Camera-type eye (tissue), 1 donor: ENCODE measurements at places on chromosomes 3 and 15. TPM values are rescaled to one million over a fixed set of nuclear protein-coding genes. Genes with fewer than 3 reads are reported as not detected.

GPR149 gene
- 3.8 TPM for total RNA-seq

RFTN1 gene
- 44.2 TPM for total RNA-seq

UBAP1L gene
- total RNA-seq = 22.0 TPM

PIAS1 gene
- 99.8 TPM for total RNA-seq

CHRNA5 gene
- total RNA-seq = 3.6 TPM

KNSTRN gene
- total RNA-seq = 26.5 TPM

KBTBD13 gene
- total RNA-seq = not detected

ADAMTS7 gene
- total RNA-seq = 20.7 TPM

CD86 gene
- total RNA-seq = 4.0 TPM

BFSP2 gene
- total RNA-seq = 299 TPM

TMEM158 gene
- total RNA-seq = 4.3 TPM

MOBP gene
- total RNA-seq = not detected

RBP2 gene
- not detected for total RNA-seq

DPH3 gene
- 23.2 TPM for total RNA-seq

C2CD4B gene
- 5.7 TPM for total RNA-seq

FETUB gene
- total RNA-seq = not detected

MUSTN1 gene
- 12.0 TPM for total RNA-seq
